AG10803 (cell line): ENCODE measurements at places on chromosomes 13 and 19.
A peak's percentile ranks its signal among the peaks of the same experiment; 100 is the strongest.

GRCh38 chr13:59435024-59435423, 728.7 kb downstream of the DIAPH3 start:
- no peak for DNase-seq

DNA sequence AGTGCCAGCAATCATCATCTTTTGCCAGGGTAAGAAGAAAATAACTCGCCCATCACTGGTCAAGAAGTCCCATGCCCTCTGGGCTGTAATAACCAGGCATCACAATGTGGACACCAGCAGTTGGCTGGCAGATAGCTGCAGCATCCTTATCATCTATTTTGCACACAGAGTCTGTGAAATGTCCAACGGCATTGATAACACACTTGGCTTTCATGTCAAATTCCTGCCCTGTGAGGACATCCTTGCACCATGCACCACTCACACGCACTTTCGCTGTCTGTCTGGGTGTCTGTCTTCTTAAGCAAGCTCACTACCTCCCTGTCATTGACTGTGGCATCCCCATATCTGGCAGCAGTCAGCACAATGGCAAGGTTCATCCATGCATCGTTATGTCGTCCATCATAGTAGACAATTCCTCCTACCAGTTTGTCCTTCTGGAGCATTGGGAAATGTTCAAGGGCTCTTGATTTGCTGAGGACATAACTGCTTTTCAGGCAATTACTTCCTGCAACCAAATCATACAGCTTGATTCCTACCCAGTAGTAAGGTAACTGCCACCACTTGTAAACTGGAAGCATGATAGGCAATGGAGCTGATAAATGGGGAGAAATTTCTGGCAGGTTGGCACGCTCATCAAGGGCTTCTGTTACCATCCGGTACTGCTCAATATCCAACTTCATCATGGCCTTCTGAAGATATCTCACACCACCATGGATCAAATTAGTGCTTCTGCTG, 6.8 kb upstream of the ZSCAN5A start:
- DNase-seq = no peak

DNA sequence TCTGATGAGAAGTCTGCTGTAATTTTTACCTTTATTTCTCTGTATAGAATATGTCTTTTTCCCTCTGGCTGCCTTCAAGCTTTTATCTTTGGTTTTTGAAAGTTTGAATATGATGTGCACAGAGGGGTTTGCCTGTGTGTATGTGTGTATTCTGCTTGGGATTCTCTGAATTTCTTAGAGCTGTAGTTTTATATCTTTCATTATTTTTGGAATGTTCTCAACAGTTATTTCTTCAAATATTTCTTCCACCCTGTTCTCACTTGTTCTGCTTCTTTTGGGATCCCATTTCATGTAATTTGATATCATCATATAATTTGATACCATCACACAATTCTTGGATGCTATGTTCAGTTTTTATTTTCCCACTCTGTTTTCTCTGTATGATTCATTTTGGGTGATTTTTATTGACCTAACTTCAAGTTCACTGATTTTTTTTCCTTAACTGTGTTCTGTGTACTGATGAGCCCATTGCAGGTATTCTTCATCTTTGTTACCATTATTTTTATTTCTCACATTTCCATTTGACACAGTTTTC, 7.5 kb downstream of the COG3 start:
- no peak for DNase-seq

DNA sequence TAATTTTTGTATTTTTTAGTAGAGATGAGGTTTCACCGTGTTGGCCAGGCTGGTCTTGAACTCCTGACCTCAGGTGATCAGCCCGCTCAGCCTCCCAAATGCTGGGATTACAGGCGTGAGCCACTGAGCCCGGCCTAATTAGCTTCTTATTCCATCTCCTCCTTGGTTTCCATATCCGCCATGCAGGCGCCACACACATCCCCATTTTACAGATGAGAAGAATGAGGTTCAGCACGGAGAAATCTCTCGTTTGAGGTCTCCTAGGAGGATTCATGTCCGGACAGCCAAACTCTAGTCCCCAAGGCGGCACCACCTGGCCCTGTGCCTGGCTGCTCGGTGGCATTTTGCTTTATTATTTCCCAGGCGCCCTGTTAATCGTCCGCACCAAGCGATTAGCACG, 46.2 kb upstream of the PTPRS start:
- no peak for DNase-seq

DNA sequence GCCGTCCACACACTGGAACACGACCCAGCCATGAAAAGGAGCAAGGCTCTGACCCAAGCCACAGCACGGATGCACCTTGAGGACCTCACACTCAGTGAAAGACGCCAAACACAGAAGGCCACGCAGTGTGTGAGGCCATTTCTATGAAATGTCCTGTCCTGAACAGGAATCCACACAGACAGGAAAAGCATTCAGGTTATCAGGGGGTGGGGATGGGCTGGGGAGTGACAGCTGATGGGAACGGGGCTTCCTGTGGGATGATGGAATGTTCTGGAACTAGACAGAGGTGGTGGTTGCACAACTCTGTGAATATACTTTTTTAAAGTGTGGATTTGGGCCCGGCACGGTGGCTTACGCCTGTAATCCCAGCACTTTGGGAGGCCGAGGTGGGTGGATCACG, 30.6 kb downstream of the GPX4 start:
- DNase-seq = no peak

DNA sequence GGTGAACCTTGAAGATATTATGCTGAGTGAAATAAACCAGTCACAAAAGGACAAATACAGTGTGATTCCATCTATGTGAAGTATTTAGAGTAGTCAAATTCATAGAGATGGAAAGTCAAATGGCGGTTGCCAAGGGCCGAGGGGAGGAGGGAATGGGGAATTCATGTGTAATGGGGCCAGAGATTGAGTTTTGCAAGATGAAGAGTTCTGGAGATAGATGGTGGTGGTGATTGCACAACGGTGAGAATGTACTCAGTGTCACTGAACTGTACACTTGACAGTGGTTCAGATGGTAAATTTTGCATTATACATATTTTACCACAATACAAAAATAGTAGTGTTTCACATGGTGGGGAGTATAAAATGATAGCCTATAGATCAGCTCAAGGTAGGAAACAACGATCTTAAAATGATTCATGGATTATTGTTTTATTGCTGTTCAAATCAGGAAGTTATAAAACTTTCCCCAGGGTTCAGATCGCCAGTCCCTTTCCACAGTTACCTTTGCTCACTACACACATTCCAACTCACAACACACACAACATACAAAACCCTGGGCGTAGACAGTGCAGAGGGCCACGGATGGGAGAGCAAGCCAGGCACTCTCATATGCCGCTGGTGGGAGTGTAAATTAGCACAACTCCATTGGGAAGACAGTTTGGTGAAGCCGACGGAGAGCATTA, 219.9 kb downstream of the ZIC5 start:
- no peak for DNase-seq

DNA sequence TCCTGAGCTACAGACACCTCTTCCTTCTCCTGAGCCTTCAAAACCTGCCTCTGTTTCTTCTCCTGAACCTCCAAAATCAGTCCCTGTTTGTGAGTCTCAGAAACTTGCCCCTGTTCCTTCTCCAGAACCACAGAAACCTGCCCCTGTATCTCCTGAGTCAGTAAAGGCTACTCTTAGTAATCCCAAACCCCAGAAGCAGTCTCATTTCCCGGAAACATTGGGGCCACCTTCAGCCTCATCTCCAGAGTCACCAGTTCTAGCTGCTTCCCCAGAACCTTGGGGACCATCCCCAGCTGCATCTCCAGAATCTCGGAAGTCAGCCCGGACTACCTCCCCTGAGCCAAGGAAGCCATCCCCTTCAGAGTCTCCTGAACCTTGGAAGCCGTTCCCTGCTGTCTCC, 10.0 kb downstream of the CHAMP1 start:
- no peak for DNase-seq

DNA sequence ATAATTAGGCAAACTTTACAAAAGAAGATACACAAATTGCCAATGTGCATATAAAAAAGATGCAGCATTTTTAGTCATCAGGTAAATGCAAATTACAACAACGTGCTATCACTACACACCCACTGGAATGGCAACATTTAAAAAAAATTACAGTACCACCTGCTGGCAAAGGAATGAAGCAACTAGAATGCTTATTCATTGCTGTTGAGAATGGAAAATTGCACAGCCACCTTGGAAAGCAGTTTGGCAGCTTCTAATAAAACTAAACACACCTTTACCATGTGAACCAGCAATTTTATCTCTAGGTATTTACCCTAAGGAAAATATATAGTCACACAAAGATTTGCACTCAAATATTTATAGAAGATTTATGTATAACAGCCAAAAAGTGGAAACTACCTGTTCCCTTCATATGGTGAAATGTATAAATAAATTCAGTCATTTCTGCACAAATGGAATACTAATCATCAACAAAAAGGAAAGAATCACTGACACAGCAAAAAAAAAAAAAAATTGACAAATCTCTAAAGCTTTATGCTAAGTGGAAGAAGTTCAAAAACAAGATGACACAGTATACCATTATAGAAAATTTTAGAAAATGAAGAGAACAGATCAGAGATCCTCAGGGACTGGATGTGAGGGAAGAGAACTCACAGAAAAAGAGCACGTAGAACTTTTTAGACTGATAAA, 30.3 kb downstream of the OXGR1 start:
- no peak for DNase-seq

DNA sequence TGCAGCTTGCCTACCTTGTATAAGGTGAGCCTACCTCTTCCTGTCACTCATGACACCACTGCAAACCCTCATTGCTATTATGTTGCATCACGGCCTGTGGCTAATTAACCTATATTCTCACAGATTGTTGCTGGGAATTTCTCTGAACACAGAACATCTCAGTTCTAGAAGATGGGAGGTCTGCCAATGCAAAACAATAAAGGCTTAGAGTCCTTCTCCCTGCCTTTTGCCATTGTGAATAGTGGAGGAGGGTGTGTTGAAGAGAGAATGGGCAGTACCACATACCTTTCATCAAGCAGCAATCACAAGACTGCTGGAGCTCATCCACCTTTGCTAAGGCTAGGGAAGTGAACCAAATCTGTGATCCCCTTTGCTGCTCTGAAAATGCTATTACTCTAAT, 34.4 kb downstream of the WDFY2 start:
- DNase-seq = peak; percentile 40

DNA sequence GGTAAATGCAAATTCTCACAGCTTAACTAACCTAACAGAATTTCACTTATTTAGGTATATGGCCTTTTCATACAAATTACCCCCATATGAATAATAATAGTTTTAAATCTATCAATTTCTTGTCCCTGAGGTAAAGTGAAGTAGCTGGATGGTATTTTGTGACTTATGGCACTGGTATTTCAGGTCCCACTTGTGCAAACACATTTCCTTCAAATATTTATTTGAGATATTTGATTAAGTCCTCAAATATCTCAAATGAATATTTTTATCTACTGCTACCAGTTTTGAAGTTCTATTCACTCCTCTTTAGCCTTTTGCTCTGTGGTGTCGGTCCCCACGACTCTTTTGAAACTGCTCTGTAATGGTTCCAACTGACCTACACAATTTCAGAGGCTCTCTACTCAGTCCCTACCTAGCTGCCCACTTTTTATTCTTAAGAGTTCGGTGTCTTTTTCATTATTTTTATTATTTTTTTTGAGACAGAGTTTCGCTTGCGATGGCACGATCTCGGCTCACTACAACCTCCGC, 59.6 kb upstream of the ZDHHC20 start:
- DNase-seq = no peak

- peak; percentile 3 for DNase-seq
These were observed 936.9 kb downstream of the EFNB2 start for GRCh38 chr13:105598529-105598928.

- DNase-seq = peak; percentile 82
These were observed 6.7 kb downstream of the GRIN2D start for GRCh38 chr19:48400018-48400742.

GRCh38 chr19:51025401-51025800, 1.0 kb downstream of the KLK11 start:
- DNase-seq = no peak

- DNase-seq = no peak
These were observed 15.1 kb downstream of the TM6SF2 start for GRCh38 chr19:19257836-19258588.

GRCh38 chr13:20911037-20911436, 8.5 kb upstream of the XPO4 start:
- no peak for DNase-seq

DNA sequence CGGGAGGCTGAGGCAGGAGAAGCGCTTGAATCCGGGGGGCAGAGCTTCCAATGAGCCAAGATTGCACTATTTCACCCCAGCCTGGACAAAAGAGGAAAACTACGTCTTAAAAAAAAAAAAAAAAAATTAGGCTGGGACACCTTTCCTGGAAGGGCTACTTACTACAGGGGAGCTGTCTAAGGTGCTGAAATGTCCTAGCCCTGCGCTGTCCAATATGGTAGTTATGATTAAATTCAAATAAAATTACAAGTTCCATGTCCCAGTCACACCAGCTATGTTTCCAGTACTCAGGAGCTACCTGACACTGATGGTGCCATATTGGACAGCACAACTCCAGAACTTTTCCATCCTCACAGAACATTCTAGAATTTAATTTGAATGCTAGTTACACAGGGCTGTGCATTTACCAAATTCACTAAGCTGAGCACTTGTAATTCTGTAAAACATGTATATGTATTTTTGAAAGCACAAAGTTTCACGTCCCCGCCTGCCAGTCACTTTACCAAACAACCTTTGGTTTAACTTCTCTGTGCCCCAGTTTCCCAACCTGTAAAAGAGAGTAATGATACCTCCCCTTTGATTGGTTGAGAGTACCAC, 9.2 kb upstream of the ZSCAN22 start:
- peak; percentile 29 for DNase-seq

GRCh38 chr19:23972161-23972560, 57.5 kb downstream of the ZNF726 start:
- no peak for DNase-seq

- DNase-seq = no peak
These were observed 26.4 kb downstream of the LEUTX start for GRCh38 chr19:39805104-39805503.

DNA sequence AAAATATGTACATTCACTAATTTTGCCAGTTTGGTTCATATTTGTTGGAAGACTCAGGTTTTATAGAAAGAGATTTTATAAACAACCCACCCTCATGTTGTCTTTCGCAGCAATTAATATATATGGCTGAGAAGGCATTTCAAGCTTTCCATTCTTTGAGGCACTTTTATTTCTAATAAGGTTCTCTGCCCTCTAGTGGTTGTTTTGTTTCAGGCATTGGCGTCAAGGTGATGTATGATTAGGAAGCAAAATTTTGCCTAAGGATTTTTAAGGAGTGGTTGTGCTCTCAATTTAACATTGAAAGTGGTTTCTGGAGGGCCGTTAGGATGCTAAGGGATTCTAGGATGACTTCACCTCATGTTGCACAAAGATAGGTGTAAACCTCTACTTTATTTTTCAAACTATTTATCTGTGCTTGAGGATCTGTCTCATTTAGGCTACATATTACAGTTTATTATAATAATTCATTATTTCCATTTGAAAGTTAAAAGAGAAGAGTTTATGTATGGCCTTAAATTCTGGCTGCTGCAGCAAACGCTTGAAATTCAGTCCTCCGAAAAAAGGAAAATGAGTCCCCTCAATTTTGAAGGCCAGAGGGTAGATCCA, 35.9 kb downstream of the OXGR1 start:
- DNase-seq = peak; percentile 38

- DNase-seq = peak; percentile 48
These were observed 669 bp downstream of the GADD45B start for GRCh38 chr19:2476451-2477140.
